ENCODE measurements at places on chromosomes 11 and 22.

DNA sequence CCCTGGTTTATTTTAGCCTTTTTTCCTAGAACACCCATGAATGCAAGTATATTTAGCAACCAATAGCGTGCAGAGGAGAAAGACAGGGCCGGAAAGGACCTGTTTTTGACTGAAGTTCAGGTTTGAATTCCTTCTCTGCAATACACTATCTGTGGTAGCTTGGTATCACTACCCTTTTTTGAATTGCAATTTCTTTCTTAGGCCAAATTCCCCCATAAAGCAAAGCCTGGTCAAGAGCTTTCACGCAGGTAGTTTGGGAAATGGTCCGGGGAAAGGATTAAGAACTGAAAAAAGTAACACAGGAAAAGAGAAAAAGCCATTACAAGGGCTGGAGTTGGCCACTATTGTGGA, 38.8 kb upstream of the PAMR1 start:
- no peak overlapping the region for H3K27ac ChIP-seq
- no peak for DNase-seq
- no peak overlapping the region for H3K4me3 ChIP-seq
- peaks cover 25% of the 10 kb centered on the region for H3K27me3 ChIP-seq

DNA sequence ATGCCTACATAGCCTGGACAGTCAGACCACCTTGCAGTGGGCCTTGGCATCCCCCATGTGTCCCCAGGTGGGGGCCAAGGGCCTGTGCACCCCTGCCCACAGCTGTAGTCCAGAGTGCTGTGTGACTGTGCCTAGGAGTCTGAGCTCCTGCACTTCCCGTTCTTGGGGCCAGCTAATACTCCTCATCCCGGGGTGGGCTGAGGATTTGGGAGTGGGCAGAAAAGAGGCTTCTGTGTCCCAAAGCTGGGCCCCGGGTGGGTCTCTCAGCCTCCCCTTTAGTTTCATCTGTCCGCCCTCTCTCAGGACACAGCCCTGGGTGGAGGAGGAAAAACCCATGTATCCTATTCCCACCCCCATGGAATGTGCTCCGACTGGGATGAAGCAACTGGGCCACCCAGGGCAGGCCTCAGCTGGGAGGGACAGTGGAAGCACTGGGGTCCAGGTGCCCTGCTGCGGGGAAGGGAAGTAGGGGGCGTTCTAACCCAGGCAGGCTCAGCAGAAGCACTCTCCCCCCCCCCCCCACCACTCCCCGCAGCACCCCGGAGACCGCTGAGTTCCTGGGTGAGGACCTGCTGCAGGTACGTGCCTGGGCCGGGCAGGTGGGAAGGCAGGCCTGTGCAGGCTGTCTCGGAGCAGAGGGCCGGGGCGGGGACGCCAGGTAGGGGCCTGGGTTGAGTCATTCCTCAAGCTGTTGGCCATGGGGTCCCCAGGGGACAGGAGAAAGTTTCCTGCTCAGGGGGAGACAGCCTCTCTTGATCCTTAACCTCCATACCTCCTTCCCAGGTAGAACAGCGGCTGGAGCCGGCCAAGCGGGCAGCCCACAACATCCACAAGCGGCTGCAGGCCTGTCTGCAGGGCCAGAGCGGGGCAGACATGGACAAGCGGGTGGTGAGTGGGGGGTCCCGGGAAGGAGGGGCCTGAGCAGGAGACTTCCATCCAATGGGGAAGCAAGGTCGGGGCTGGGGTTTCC, 1.4 kb downstream of the SH3BP1 start:
- no peak for DNase-seq
- no peaks in the 10 kb centered on the region for H3K27me3 ChIP-seq

- H3K4me3 ChIP-seq = no peak overlapping the region
- no peaks in the 10 kb centered on the region for H3K4me1 ChIP-seq
- no peak for DNase-seq
- no peak overlapping the region for H3K27ac ChIP-seq
Observed at GRCh38 chr11:127119356-127119755, 118.8 kb upstream of the KIRREL3 start.

DNA sequence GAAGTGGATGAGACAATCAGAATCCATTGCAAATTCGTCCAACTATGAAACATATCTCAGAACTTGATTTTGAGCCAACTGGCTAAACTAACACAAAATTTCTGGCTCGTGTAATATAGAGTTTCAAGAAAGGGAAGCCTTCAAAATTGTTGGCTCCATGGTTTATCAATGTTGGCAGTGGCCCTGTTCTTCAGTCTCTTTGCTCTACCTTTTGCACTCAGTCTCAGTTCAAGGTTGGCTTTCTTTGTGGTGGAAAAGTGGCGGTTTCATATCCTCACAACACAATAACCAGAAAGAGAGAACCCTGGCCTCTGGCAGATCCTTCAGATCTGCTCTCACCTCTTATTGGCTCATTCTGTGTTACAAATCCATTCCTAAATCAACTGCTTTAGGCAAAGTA, 473.8 kb upstream of the API5 start:
- H3K4me3 ChIP-seq = no peak overlapping the region
- DNase-seq = no peak
- H3K4me1 ChIP-seq = peaks cover 17% of the 10 kb centered on the region
- H3K27me3 ChIP-seq = no peaks in the 10 kb centered on the region
- no peaks in the 10 kb centered on the region for H3K36me3 ChIP-seq

DNA sequence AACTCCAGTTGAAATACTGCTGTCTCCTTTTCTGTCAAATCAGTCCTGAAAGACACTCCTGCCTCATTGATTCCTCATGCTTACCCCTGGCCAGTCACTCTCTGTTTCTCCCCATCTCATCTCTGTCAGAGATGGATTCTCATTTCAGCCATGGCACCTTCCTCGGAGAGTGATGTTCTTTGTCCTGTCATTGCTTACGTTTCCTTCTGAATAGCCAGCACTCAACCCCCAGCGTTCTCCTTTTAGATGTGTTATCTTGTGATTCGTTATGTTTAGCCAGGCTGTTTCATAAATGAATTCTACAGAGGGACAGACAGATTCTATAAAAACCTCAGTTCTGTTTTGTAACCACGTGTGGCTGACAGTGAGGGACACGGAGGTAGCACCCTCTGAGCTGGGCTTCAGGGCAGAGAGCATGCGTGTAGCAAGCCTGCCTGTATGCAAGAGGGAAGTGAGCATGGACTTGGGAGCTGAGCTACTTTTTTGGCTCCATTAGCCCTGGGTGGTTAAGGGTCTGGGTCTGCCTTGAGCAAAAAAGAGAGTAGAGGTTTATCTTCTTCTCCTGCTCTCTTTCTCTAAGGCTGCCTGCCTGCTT, 354.6 kb downstream of the DDX10 start:
- H3K4me1 ChIP-seq = no peaks in the 10 kb centered on the region

DNA sequence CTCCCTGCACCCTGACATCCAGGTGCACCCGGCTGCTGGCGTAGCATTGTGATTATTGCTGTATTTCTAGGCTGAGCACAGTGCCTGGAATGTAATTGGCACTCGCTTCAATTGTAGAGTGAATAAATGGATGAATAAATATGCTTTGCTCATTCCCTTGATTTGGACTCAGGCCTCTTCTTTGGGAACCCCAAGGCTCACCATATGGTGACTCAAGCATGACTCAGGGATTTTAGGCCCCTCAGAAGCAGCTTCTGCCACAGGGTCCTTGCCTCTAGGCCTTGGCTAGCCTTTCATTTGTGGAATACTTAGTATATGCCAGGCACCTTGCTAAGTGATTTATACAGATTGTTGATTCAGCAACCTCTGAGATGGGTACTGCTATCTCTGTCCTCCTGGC, 78.9 kb downstream of the GRIK4 start:
- no peak overlapping the region for H3K27ac ChIP-seq
- H3K27me3 ChIP-seq = peaks cover 2% of the 10 kb centered on the region
- H3K36me3 ChIP-seq = no peaks in the 10 kb centered on the region
- no peak for DNase-seq

DNA sequence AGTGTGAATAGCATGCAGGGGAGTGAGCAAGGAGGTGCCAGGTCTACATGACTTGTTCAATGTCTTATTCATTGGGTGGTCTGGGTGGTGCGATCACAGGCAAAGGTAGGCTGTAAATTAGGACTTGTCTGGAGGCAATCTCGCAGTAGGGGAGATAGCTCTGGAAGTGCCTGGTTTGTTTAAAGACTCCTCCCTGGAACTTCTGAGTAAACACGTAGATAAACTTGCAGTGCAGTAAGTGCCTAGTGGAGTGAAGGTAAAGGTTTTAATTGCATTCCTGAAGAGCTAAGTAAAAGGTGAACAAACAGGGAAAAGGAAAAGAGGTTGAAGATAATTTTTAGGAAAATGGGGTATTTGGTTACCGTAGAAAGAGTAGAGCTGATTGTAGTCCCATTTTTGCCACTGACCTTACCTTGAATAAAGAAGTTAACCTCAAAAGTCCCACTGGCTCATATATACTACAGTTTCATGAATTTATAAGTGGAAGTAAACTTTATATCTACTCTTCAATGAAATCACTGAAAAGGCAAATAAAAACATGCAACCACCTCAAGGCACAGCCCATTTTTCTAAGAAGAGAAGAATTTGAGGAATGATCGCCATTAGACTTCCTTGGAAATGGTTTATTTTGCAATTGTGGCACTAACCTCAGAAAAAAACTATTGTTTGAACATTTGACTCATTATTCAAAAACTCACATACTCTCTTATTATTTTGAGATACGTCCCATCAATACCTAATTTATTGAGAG, 44.3 kb downstream of the AASDHPPT start:
- no peak overlapping the region for H3K4me3 ChIP-seq
- H3K4me1 ChIP-seq = no peaks in the 10 kb centered on the region
- no peak overlapping the region for H3K27ac ChIP-seq
- DNase-seq = no peak
- no peaks in the 10 kb centered on the region for H3K36me3 ChIP-seq
- H3K27me3 ChIP-seq = no peaks in the 10 kb centered on the region

- H3K27me3 ChIP-seq = peaks cover 2% of the 10 kb centered on the region
- no peaks in the 10 kb centered on the region for H3K4me1 ChIP-seq
- no peak for DNase-seq
Observed at GRCh38 chr22:47739291-47740015, 977.0 kb downstream of the TBC1D22A start.

DNA sequence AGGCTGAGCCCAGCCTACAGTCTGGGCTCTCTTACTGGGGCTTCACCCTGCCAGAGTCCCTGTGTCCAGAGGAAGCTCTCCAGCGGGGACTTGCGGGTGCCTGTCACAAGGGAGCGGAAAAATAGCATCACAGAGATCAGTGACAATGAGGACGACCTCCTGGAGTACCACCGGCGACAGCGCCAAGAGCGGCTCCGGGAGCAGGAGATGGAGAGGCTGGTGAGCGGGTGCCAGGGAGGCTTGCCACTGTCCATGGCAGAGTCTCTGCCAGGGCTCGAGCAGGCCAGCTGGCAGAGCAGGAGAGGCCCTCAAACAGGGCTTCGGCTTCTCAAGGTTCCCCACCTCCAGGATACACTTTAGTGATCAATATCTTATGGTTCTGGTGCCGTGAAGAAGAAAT, 21.0 kb downstream of the PHLDB1 start:
- no peaks in the 10 kb centered on the region for H3K27me3 ChIP-seq
- DNase-seq = no peak
- no peak overlapping the region for H3K4me3 ChIP-seq
- peaks cover 22% of the 10 kb centered on the region for H3K36me3 ChIP-seq

DNA sequence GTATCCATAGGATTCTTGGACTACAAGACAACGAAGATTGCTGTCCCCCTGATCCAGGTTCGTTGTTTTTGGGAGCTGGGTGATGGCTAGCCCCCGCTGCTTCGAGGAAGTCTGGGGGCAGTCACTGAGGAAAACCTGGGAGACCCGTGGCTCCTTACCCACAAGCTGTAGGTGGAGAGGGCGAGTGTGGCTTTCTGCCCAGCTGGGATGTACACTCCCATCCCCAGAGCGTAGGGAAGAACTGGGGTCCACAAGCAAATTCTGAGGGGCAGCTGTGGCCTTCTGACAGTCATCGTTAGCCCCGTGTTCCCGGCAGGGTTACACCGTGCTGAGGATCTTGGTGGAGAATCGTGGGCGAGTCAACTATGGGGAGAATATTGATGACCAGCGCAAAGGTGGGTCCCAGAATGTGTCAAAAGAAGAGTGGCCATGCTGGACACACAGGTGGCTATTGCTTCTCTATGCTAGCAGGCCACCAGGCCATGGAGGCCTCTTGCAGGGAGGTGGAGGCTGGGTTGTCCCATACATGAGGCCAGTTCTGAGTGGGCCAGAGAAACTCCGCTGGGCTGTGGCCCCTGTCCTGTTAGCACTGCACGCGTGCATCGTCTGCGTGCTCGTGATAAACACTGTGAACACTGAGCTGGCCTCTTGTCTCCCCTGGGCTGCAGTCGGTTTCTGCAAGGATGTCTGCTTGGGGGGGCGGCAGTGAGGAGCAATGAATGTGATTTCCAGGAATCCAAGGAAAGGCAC, 39.8 kb downstream of the GLB1L2 start:
- peaks cover 41% of the 10 kb centered on the region for H3K27me3 ChIP-seq
- no peak for DNase-seq
- no peaks in the 10 kb centered on the region for H3K4me1 ChIP-seq
- no peaks in the 10 kb centered on the region for H3K36me3 ChIP-seq
- no peak overlapping the region for H3K4me3 ChIP-seq

DNA sequence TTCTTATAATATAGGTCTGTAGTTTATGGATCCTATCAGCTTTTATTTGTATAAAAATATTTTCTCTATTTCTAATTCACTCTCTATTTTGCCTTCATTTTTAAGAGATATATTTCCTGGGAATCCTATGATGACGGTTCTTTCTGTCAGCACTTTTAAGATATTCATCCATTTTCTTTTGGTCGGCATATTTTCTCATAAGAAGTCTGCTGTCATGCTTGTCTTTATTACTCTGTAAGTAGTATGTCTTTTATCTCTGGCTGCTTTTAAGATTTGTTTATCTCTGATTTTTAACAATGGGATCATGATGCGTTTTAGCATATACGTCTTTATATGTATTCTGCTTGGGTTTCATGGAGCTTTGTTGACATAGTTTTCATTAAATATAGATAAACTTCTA, 175.5 kb downstream of the SNX19 start:
- H3K27ac ChIP-seq = no peak overlapping the region
- H3K36me3 ChIP-seq = no peaks in the 10 kb centered on the region
- H3K4me1 ChIP-seq = no peaks in the 10 kb centered on the region

DNA sequence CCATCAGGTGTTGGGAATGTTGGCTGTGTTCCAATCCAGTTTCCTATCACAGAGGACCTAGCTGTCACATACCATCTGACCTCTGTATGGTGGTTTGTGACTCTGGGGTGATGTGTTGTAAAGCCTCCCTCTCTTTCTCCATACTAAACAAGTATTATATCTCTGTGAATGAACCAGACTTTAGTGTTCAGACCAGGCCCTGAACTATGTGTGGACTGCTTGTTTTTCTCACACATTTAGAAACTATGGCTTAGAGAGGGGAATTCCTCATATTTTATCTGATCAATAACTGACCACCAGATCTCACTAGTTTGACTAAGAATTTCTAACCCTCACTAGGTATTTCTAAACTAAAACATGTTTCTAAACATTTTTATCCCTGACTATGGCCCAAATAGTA, 17.5 kb downstream of the NCR3LG1 start:
- no peak for DNase-seq
- no peak overlapping the region for H3K27ac ChIP-seq
- H3K27me3 ChIP-seq = no peaks in the 10 kb centered on the region

- H3K4me1 ChIP-seq = peaks cover 80% of the 10 kb centered on the region
- no peaks in the 10 kb centered on the region for H3K27me3 ChIP-seq
- H3K27ac ChIP-seq = no peak overlapping the region
- H3K36me3 ChIP-seq = no peaks in the 10 kb centered on the region
Observed at GRCh38 chr11:115521825-115522224, 17.6 kb upstream of the CADM1 start.

- peaks cover 17% of the 10 kb centered on the region for H3K36me3 ChIP-seq
- H3K4me3 ChIP-seq = no peak overlapping the region
- no peak for DNase-seq
- H3K4me1 ChIP-seq = peaks cover 52% of the 10 kb centered on the region
- H3K27ac ChIP-seq = no peak overlapping the region
Observed at GRCh38 chr22:29816980-29817379, 21.1 kb downstream of the ASCC2 start.
